ENCODE measurements at places on chromosomes 16 and 17.

GRCh38 chr16:59881376-59881775 is 1147.3 kb upstream of the GOT2 start:
- no peak for DNase-seq

GRCh38 chr16:5865236-5865635 is 767.6 kb upstream of the EEF2KMT start:
- no peak for DNase-seq

DNA sequence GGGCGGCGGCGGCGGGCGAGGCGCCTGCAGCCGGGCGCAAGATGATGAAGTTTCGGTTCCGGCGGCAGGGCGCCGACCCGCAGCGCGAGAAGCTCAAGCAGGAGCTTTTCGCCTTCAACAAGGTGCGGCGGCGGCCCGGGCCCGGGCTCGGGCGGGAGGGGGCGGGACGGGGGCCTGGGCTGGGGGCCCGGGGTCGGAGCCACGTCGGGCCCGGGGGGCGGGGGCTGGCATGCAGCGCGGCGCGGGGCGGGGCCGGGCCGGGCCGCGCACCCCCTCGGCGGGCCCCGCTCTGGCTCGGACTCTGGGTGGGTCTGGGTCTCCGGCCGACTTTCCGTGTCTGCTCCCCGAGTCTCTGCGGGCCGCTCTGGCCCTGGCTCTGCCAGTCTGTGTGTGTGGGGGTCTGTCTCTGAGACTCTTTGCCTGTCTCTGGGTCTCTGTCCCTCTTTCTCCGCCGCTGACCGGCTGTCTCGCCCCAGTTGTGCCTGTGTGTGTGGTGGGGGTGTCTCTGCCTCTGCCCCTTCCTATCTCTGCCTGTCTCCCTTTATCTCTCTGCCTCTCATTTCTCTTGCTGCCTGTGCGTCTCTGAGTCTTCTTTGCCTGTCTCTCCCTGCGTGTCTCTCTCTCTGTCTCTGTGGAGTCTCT is 328 bp downstream of the LLGL1 start:
- DNase-seq: no peak

DNA sequence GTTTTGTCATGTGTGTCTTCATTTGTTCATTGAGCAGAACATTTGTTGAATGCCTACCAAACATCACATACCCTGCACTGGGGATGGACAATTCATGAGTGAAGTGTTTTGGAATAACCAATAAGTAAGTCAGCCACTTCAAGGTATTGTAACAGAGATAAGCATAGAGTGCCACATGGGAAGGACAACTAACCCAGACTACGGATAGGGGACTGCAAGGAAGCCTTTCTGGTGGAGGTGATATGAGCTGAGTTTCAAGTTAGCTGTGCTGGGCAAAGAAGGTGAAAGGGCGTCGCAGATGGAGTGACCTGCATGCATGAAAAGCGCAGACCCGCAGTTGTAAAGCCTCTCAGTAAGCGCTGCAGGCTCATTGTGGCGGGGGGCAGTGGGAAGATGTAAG is 78.8 kb downstream of the TNRC6C start:
- no peak for DNase-seq

- DNase-seq: peak; percentile 53
Measured at GRCh38 chr17:65294181-65294719, 157.1 kb downstream of the RGS9 start.

DNA sequence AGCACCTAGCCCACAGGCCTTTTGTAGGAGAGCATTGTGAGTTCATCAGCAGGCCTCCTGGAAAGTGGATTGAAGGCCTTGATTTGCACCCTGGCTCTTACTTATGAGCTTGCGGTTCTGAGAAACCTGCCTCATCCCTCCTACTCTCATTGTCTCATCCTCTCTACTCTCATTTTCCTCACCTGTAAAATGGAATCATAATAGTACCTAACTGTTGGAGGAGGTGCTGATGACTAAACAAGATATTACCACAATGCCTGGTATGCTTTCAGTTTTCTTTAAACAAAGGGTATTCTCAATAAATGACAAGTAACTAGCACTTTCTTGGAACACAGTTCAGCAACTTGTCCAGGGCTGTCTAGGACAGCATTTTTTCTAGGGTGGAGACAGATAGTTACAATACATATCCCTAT is 243.1 kb upstream of the MAF start:
- no peak for DNase-seq

DNA sequence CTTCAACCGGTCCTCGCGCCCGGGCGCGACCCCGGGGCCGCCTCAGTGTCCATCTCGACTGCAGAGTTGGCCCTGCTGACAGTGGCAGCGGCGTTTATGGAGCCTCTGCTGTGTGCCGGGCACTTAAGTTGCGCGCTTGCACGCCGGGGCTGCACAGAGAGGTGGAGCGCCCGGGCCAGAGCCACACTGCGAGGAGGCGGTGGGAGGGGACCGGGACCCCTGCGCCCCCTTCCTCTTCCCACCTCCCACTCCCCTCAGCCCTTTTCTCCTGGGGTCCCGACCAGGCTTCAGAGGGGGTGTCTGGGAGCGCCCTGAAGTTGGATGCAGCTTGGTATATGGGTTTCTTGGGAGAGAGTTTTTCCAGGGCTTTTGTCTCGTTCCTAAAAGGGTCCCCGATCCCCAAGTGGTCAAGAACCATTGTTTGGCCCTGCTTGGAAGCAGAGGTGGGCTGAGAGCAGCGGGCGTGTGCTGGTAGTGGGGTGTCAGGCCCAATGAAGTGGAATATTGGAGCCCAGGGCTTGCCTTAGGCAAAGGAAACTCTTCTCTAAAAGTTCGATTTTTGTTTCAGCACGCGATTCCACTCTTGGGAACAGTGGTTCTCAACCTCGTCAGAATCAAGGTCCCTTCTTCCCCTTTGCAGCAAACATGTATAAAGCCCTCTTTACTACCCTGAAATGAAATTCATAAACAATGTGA is 605 bp downstream of the MRTFB start:
- DNase-seq: peak; percentile 42

DNA sequence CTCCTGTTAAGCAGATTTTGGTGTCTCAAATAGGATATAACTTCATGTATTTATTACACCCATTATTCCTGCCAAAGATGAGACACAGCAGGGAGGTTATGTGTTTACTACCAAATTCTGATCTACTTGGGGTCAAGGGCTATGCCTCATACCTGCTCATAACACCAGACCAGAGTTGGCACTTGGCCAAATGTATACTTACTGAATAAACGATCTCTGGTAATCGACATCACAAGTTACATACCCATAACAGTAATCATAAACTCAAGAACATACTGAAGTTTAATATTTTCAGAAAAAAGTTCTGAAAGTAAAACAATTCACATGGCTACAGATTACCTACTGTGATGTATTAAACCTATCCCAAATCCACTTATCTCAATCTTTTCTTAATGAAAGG is 2.9 kb downstream of the TMEM170A start:
- DNase-seq: no peak

GRCh38 chr17:78986649-78987328 is 7.1 kb upstream of the LGALS3BP start:
- no peak for DNase-seq

- peak; percentile 96 for DNase-seq
Measured at GRCh38 chr17:43601280-43602039, 55.3 kb upstream of the ETV4 start.

DNA sequence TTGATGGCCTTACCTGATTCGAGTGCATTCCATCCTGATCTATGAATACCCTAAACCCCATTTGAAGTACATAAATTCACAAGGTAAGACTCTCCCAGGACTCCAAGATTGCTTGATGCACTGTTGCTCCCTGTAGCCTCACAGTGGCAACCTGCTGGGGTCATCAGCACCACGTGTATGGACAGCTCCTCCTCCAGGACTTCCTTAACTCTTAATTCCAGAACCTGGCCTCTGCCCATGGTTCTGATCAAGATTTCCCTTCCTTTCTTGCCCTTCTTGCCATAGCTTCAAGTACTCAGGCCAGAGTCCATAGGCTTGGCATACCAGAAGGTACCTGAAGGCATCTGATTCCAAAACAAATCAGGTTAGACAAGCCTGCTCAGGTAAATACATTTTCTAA is 34.0 kb upstream of the NLK start:
- peak; percentile 64 for DNase-seq

- no peak for DNase-seq
Measured at GRCh38 chr16:72324578-72324977, 152.6 kb upstream of the PMFBP1 start.

DNA sequence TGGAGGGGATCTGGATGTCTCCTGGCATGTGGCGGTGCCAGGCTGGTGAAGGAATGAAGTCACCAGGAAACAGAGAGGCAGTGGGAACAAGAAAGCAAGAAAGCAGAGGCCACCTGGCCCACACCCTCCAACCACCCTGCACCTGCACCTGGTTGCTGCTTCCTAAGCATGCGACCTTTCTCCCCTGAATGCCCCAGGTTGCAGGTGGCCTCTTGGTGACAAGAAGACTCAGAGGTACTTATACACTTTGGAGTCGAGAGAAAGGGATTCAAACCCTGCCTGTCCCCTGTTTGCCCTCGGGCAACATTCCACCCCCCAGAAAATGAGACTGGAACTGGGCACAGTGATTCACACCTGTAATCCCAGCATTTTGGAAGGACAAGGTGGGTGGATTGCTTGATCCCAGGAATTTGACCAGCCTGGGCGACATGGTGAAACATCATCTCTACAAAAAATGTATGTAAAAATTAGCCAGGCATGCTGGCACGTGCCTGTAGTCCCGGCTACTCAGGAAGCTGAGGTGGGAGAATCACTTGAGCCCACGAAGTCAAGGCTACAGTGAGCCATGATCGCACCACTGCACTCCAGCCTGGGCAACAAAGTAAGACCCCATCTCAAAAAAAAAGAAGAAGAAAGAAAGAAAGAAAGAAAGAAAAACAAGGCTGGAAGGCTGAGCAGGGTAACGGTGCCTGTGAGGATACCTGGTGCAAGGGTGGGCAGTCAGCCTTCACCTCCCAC is 34.6 kb upstream of the TNRC6C start:
- DNase-seq: no peak

DNA sequence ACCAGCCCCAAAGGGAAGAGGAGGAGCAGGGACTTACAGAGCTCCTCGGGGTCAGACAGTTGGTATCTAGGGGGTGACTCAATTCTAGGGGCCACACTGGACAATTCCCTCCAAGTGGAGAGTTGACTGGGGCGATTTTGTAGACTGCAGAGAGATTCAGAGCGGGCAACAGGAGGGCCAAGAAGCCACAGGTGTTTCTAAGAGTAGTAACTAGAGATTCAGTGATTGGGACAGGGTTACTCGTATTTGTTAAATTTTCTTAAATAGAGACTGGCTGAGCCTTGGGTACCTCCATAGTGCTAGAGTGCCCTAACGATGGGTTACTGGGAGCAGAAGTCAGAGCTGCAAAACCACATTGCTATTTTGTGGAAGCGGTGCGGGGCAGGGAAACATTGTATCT is 3.3 kb upstream of the INPP5K start:
- DNase-seq: no peak

DNA sequence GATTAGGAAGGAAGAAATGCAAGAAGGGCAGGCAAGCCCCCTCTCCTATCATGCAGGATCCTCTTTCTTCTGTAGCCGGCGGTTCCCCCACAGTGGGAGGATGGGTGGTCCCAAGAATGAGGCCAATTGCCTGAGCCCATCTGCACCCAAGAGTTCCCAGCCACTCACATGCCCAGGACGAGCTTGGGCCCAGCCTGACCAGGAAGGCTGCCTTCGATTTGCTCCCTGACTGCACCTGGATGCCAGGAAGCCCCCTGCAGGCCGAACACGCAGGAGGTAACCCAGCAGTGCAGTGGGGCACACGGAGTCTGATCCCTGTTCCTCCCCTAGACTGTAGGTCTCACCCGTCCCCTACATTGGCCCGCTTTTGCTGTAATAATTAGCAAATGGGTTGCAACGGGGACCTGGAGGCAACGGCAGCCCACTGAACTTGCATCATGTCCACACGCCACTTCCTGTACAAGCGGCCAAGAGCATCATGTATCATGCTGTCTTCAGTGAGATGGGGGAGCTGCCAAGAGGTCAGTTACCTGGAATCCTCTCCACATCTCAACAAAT is 67.5 kb downstream of the AMFR start:
- DNase-seq: no peak

GRCh38 chr16:48247311-48247710 is at the start of gene ABCC11:
TSS of gene ABCC11 (minus strand) at chr16:48247539. CDS start at chr16:48231921, 15,618 bp downstream.
- DNase-seq: no peak

- DNase-seq: no peak
Measured at GRCh38 chr16:89224665-89225064, 7.2 kb downstream of the ZNF778 start.

GRCh38 chr16:59405802-59406201 is 671.7 kb upstream of the GOT2 start:
- DNase-seq: no peak

DNA sequence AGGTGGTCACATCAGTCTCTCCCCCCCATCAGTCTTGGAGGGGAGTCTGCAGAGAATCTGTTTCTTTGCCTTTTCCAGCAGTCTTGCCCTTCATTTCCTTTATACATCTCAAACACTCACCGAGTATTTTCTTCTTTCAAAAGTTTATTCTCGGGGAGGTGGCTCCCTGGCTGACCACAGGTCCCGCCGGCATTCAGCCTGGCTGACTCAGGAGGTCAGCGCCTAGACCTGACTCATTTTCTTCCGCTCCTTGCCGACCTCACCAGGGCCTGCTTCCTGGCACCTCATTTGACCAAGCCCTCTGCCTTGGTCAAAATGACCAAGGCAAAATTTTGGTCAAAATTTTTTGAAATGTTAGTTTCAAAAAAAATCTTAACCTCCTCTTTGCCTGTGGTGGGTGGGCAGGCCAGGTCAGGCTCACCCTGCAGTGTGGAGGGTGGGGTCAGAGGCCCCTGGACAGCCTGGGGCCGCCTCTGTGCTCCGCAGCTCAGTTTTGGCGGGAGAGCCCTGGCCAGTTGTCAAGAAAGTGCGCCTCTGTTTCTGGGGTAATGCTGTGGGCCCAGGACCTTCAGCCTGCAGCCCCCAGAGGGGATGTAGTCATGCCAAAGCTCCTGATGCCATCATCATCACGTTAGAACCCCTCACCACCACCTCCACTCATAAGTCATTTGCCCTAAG is 165.6 kb downstream of the SPECC1 start:
- DNase-seq: peak; percentile 79

GRCh38 chr16:86618431-86619238 is 40.3 kb downstream of the FOXL1 start:
- peak; percentile 61 for DNase-seq

DNA sequence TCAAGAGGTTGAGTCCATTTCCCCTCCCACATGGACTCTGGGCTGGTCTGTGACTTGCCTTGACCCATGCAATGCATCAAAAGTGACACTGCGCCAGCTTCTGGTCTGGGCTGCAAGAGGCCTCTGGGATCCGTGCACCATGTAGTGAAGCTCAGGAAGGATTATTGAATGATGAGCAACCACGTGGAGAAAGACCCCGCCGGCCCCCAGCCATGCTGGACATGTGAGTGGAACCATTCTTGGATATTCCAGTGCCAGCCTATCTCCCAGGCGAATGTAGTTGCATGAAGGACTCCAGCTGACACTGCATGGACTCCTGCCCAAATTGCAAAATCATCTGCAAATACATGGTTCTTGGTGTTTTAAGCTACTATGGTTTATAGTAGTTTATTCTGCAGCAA is 7.6 kb upstream of the ALOX15B start:
- no peak for DNase-seq

DNA sequence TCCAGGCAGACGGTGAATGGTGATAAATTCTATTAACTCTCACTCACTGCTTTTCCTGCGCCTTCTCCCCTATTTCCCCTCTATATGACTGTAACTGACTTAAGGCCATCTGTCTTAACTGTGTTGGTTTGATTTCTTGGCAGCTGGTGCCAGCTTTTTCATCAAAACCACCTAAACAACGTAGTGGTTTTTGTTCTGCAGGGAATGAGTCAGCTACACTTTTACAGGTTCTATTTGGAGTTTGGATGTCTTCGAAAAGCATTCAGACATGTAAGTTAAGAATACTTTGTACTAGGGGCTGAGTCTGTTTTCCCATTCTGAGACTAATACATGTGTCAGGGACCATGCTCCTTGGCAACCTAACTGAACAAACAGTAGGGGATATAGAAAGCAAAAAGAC is 8.5 kb downstream of the REXO5 start:
- no peak for DNase-seq

- DNase-seq: no peak
Measured at GRCh38 chr16:47627085-47627639, 166.0 kb downstream of the PHKB start.

All from MG63 (cell line).